ENCODE measurements at places on chromosomes 7 and 10.

- DNase-seq = no peak
Observed at GRCh38 chr7:150791304-150791703, 8.9 kb downstream of the TMEM176B start.

DNA sequence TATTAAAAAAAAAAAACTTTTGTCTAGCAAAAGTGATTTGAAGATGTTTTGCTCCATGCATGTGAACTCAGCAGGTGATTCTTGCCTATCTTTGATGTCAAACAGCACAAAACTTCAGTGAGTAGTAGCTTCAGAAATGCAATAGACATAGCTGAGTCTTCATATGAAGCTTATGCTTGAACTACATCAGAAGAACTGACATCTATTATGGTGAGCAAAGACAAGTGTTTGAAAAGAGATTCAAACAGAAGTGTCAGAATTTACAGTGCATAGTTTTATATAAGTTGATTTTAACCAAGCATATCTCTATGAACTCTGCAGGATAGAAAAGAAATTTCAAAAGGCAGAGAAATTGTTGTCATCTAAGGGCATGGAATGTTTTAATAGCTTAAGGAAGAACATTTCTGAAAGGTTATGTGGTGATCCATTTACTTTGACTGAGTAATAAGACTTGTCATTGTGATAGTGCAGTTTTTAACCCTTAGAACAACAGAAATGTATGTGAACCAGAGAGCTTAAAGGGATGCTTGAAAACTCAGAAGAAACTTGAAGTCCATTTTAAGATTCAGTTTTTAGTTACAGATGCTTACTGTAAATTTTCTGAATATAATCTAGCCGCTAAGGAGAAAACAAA is 351.4 kb downstream of the MDFIC start:
- DNase-seq = no peak

GRCh38 chr7:30699706-30700495 is 17.6 kb upstream of the CRHR2 start:
- DNase-seq = no peak

GRCh38 chr7:139711991-139712743 is 65.6 kb downstream of the HIPK2 start:
- no peak for DNase-seq

All from NCI-H1105 (cell line).